EL (cell line): ENCODE measurements at places on chromosomes 11 and 22.

DNA sequence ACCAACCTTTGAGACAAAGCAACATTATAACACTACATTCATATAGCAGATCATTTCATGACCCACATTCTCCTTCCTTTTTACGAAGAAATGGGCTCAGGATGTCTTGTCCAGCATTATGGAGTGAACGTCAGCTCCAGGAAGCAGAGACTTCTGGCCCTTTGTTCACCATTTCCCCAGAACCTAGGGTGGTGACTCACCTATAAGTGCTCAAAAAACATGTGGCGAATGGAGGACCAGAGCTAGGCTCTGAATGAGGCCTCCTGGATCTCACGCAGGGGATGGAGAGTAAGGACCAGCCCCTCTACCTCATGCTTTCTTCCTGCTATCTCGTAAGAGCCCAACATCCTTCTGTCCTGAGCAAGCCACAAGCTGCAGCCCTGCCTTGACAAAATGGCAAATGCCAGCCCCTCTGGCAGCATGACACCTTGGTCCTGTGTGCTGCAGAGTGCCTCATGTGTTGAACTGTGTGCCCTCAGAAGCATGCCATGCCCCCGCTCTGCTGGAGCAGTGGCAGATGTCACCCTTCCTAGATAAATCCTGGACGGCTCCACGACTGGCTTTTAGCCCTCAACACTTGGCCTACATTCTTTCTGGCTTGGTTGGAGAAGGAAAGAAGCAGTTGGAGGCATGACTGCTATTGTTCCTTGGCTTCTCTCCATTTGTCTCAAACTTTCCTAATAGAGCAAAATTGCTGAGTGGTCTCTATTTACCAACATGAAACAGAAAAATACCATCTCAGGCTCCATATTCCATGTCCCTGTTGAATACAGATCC is 6.5 kb upstream of the ST3GAL4 start:
- DNase-seq: peak; percentile 22

DNA sequence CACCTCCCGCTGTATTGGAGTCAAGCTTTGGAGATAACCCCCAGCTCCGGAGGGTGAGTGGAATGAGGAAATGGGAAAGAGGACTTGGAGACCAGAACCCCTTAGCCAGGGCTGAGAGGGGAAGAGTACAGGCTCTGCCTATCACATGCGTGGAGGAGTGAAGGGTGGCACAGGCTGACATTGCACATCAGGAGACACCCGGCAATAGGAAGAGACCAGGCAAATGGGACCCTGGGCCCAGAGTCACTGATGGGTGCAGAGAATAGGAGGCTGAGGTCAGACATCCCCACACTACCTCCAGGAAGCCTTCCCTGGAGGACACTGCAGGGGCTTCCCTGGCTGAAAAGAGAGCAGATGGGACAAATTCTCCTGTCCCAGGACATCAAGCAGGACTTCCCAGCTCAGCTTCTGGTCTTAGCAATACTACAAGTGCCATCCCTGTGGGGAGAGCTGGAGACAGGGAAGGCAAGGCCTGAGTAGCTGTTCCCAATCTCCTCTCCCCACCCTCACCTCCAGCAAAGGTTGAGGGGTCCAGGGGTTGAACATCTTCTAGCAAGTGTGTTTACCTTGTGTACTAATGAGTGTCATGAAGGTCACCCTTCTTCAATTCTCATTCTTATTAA is 160.7 kb downstream of the BUD13 start:
- no peak for DNase-seq

- DNase-seq: no peak
These were observed 8.8 kb downstream of the TRAF6 start for GRCh38 chr11:36501236-36501635.

DNA sequence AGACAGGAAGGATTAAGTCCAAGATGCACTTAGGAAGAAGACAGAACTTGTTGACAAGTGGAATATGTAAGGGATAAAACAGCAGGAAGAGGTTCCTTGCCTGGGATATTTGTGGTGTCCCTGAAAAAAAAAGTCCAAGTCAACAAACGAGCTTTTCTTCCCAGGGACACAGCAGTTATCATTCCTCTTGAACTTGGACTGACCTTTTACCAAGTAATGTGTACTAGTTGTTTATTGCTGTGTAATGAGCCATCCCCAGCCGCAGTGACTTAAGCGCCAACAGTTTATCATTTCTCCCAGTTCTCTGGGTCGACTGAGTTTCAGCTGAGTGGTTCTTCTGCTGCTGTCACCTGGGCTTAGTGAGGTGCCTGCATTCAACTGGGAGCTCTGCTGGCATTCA is 37.0 kb downstream of the KREMEN1 start:
- DNase-seq: no peak

GRCh38 chr11:86124251-86125233 is 55.7 kb upstream of the PICALM start:
- DNase-seq: no peak
